ENCODE measurements at places on chromosomes 13 and 19.

GRCh38 chr13:27526516-27526915 lies 76.2 kb upstream of the MTIF3 start:
- no peak for DNase-seq

DNA sequence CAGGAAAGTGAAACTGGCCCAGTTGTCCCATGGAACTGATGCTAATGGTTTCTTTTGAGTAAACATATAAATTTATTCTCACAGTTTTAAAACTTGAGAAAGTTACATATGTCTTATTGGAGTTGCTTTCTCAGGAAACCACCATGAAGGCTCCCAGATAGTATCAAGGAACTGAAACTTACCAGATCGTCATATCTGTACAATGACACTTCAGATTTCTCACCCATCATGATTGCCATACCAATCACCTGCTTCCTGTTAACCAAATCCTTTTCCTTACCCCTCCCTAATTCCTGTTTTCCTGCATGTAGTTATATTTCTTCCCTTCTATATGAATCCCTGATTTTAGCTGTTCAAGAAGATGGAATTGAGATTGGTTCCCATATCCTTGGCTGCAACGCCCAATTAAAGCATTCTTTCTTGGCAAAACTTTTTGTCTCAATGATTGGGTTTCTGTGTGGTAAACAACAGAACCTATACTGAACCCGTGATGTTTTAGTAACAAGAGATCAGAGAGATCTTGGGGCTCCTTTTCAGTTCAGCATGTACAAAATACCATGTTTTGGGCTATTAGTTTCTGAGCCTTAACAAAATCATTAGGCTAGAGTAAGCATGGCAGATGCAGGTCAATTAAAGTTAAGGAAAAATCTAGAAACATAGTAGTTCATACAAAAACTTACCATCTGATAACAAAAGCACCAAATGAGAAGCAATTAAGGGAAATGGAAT lies 781.3 kb upstream of the MIR17HG start:
- no peak for DNase-seq

DNA sequence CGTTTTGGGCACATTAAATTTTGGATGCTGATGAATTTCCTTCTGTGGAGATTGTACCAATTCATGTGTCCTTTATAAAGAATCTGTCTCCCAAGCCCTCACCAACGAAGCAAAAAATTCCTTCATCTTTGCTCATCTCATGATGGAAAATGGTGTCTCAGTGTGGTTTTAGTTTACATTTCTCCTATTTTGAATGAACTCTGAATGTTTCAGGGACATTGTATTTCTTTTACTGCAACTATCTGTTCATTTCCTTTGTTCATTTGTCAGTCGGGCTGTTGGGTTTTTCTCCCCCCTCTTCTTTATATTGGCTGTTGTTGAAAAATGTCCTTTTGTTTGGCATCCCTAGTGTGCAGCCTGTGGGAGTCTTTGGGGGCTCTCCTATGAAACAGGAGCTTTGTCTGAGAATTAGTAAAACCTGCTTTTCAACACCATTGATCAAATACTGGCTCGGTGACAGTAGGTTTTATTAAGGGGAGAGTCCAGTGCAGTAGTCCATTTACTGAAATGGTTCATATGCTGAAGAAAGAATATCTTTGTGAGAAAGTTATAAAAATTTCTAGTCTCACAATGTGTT lies 91.3 kb upstream of the C1QTNF9B start:
- no peak for DNase-seq

- DNase-seq, result no peak
Observed at GRCh38 chr19:18760440-18761383, 30.4 kb downstream of the COMP start.

GRCh38 chr19:38880882-38881609 lies 3.0 kb upstream of the RINL start:
- no peak for DNase-seq

DNA sequence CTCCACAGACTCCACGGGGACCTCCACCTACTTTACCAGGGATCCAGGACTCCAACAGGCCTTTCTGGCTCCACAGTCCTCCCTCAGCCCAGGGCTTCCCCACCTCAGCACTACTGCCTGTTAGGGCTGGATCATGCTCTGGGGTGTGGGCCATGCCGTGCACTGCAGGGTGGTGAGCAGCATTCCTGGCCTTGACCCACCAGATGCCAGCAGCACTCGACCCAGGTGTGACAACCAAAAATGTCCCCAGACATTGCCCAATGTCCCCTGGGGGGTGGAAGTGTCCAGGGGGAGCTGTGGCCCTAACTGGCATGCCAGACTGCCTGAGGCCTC lies 42.0 kb downstream of the EPS15L1 start:
- DNase-seq, result no peak
